ENCODE measurements at places on chromosomes 12 and 14.

GRCh38 chr12:71840231-71840847, 780 bp downstream of the TBC1D15 start:
- DNase-seq: no peak

DNA sequence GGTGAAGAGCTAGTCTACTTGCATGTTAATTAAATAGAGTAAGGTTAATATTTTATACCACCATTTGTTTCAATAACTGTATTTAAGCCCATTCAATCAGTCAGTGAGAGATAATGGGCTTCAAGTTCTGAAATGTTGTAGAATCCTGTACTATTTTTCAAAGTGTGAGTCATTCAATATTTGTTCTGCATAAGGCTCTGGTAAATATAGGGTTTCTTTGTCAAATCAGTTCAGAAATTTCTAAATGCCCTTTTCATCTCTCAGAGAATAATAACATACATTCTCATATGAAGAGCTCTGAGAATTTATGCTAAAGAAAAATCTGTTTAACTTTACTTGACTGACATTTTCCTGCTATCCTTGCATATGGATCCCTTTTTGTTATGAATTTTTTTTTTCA, 493.3 kb downstream of the TMTC2 start:
- DNase-seq: no peak

DNA sequence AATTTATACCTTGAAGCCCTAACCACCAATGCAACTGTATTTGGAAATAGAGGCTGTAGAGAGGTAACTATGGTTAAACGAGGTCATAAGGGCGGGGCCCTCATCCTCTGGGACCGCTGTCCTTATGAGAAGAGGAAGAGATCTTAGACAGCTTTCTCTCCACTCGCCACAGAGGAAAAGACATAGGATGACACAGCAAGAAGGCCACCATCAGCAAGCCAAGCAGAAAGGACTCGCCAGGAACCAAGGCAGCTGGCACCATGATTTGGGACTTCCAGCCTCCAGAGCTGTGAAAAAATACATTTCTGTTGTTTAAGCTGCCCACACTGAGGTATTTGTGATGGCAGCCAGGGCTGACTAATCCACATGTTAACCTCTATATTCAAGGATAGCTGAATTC, 30.4 kb upstream of the BCAT1 start:
- no peak for DNase-seq

- no peak for DNase-seq
Measured at GRCh38 chr12:51200806-51201205, 17.1 kb downstream of the POU6F1 start.

- no peak for DNase-seq
Measured at GRCh38 chr14:61368114-61368710, 46.8 kb downstream of the PRKCH start.
